Stimulated activated CD4-positive, alpha-beta T cell treated with anti-CD3 and anti-CD28 coated beads, Interleukin-4, amount 100 ng/mL, for 4 hours (primary cell): ENCODE measurements at places on chromosomes 3 and 15.

GRCh38 chr15:74535388-74536084 lies 5.5 kb upstream of the ARID3B start:
- DNase-seq, result no peak

GRCh38 chr15:75224281-75224680 lies 22.6 kb downstream of the C15orf39 start:
- DNase-seq, result no peak

- DNase-seq, result no peak
These were observed 116.4 kb upstream of the AGBL1 start for GRCh38 chr15:85963262-85963760.

GRCh38 chr15:31352911-31353811 lies 26.5 kb downstream of the KLF13 start:
- peak; percentile 64 for DNase-seq

DNA sequence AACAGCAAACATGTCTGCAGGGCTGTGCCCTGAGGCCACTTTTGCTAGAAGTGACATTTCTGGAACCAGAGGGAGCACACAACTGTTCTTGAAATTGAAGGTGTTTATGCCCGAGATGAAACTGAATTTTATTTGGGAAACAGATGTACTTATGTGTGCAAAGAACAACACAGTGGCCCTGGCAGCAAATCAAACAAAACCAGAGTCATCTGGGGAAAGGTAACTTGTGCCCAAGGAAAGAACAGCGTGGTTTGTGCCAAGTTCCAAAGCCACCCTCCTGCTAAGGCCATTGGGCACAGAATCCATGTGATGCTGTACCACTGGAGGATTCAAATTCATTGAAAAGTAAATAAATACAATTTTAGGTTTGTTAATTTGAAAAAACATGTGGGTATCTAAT lies 31.2 kb upstream of the RARRES1 start:
- DNase-seq, result no peak

- DNase-seq, result no peak
These were observed 78.8 kb downstream of the TLE3 start for GRCh38 chr15:70018646-70019600.
